A549 treated with RU486 at 1 μM for 4 hours (cell line): ENCODE measurements at places on chromosomes 7 and 10. TPM values are rescaled to one million over a fixed set of nuclear protein-coding genes. Genes with fewer than 3 reads are reported as not detected.

The SLC13A4 gene
- total RNA-seq, result not detected in 5 replicates

The FANK1 gene
- 2.4 to 3.8 TPM (median 3.0 TPM) in 5 replicates for total RNA-seq

The UNCX gene
- 0.06 to 0.09 TPM (median 0.08 TPM) in 4 of 5 replicates, not detected in the other for total RNA-seq

The GHRHR gene
- total RNA-seq, result 0.29 TPM in 1 of 5 replicates, not detected in the others

The CASD1 gene
- 3.4 to 11.4 TPM (median 11.0 TPM) in 5 replicates for total RNA-seq

The ASZ1 gene
- not detected in 5 replicates for total RNA-seq
